GM12865 (cell line): ENCODE measurements at places on chromosomes 16 and 17.

- DNase-seq: no peak
Measured at GRCh38 chr17:33175562-33175961, 117.5 kb downstream of the ASIC2 start.

DNA sequence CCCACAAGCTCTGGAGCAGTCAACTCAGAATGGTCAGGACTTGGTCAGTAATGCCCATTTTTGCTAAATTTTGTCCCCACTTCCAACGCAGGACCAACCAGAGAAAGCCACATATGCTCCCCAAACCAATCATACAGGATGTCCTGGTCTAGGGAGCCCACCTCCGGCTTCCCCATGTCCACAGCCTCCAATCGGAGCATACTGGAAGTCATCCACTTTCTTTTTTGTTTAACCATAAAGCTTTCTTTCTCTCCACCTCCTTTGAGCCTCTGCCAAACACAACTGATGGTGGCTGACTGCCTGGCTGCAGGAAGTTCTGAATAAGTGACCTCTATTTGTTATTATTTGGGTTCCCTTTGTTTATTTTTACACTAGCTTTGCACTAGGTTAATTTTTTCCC, 549.1 kb downstream of the WWOX start:
- no peak for DNase-seq

- DNase-seq: no peak
Measured at GRCh38 chr16:89323120-89323960, 105.8 kb downstream of the ZNF778 start.

DNA sequence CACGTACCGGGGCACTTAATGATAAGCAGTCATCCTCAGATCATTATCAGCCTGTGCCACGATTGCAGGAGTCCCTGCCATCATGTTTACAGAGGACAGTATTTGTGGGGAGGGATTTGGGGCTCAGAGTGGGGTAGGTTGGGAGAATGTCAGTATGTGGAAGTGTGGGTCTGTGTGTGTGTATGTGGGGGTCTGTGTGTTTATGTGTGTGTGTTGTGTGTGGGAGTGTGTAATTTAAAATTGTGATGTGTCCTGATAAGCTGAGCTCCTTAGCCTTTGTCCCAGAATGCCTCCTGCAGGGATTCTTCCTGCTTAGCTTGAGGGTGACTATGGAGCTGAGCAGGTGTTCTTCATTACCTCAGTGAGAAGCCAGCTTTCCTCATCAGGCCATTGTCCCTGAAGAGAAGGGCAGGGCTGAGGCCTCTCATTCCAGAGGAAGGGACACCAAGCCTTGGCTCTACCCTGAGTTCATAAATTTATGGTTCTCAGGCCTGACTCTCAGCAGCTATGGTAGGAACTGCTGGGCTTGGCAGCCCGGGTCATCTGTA, 13.5 kb upstream of the EFCAB13 start:
- no peak for DNase-seq

- DNase-seq: peak; percentile 71
Measured at GRCh38 chr16:1300664-1301476, 8.6 kb upstream of the UBE2I start.

DNA sequence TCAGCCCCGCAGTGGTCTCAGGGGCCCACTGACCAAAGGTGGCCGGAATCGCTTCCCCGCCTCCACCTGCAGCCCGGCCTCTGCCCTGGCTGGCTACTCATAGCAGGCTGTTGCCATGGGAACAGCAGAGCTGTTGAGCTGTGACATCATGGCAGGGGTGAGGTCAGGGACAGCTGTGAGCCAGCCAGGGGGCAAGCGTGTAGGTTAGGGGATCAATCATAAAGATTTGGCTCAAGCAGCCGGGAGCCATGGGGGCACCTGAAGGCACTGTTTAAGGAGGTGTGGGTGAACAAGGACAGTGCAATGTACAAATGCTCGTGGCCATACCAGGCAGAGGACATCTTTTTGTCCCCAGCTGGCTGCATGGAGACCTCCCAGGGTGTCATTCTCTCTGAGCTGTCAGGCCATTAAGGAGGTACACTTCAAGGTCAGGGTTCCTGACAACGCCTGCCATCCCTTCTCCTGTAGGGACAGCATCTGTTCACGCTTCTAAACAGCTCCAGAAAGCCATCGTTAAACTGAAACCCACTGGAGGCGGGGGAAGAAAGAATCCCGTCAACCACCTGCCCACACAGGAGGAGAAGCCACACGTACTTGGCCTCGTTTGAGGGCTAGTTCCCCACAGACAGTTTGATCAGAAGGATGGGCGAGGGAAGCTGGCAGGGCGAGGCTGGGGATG, at the start of gene CEP295NL:
TSS of gene CEP295NL (minus strand) at position 101 of the 679 bp plus-strand sequence. CDS start 1,373 bp downstream, outside the sequence.
- DNase-seq: peak; percentile 37

GRCh38 chr16:81645266-81645694, 133.8 kb upstream of the PLCG2 start:
- no peak for DNase-seq

DNA sequence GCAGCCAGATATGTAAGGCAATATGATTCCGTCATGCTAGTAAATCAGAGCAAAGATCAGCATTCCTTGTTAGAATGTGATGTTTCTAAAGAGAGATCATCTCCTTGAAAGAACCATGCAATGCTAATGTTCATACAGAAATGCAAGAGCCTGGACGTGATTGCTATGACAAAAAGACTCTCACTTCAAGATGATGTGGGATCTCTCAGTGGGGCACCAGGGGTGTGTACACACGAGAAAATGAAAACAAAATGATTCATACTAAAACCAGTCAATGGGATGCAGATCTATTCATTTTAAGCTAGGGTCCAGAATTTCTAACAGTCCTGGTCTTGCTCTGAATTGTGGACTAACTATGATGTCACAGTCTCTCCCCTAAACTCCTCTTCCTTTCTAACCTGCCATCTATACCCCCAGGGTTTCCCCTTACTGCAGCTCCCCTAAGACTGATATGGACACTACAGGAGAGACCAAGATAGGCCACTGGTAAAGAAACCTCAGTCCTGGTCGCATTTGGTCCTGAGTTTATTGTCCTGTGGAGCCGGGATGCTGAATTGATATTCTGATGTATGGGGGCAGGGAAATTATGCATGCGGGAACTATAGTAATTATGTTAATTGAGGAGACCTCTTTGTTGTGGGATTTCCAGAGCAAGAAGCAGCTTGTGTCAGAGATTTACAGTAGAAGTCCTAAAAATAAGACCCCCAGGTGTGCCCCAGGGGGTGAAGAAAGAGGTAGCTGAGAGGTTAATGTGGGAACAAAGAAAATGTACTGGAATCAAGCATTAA, 179.0 kb downstream of the PMP22 start:
- DNase-seq: no peak

DNA sequence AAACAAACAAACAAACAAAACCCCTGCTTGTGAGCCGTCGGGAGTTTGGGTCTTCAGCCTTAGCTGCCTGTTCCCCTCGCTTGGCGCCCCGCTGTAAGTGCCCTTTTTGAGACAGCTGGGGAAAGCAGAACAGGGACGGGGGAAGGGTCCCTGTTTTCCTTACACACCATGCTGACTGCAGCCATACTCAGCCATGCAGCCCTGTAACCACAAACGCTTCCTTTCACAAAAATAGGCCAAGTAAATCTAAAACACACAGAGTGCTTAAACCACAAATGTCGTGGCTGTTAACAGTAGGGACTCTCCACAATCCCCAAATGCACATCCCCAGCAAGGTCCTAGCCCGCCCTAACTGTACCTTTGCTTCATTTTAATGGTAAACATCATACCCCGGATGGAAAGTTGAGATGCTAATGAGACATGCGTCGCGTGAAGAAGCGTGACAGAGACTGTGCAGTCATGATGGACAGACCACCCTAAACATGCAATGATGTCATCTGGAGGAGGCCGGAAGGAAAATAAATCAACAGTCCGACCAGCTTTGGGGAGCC, 129.9 kb downstream of the MGAT5B start:
- DNase-seq: peak; percentile 82

- DNase-seq: peak; percentile 68
Measured at GRCh38 chr17:45077643-45078042, 16.5 kb downstream of the NMT1 start.

DNA sequence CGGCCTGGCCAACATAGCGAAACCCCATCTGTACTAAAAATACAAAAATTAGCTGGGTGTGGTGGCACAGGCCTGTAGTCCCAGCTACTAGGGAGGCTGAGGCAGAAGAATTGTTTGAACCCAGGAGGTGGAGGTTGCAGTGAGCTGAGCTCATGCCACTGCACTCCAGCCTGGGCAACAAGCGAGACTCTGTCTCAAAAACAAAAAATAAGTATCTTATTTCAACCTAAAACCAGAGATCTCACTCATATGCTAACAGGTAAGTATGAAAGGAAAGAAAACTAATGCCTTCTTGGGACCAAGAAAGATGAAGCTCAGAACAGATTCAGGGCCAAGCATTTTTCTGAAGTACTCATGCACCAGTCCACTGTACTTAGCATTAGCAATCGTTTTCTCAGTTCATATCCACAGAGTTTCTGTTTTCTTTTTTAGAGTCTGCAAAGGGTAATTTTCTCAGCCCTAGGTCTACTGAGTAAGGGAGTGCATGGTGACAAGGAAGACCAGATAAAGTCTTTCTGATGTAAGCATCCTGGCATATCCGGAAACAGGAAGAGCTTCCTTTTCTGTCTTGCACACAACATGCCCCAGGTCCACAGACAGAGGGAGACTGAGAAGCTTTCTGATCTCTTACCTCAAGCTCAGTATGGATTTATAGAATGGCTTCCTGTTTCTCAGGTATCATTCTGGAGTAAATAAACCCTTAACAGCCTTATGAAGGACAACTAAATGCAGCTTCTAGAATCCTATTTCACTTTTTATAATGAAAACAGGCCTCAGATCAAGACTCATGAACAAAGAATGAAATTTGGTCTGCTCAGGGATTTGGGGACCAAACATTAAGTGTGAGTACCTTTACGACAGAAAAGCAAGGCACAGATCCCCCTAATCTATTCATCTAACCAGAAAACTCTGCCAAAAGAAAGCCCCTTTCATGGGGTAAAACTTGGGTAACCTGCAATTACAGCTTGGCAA, 38.7 kb upstream of the FOXJ1 start:
- peak; percentile 82 for DNase-seq

- DNase-seq: no peak
Measured at GRCh38 chr16:85653290-85653891, 35.4 kb downstream of the GINS2 start.

GRCh38 chr17:28563475-28563874, 7.8 kb downstream of the PIGS start:
- no peak for DNase-seq

DNA sequence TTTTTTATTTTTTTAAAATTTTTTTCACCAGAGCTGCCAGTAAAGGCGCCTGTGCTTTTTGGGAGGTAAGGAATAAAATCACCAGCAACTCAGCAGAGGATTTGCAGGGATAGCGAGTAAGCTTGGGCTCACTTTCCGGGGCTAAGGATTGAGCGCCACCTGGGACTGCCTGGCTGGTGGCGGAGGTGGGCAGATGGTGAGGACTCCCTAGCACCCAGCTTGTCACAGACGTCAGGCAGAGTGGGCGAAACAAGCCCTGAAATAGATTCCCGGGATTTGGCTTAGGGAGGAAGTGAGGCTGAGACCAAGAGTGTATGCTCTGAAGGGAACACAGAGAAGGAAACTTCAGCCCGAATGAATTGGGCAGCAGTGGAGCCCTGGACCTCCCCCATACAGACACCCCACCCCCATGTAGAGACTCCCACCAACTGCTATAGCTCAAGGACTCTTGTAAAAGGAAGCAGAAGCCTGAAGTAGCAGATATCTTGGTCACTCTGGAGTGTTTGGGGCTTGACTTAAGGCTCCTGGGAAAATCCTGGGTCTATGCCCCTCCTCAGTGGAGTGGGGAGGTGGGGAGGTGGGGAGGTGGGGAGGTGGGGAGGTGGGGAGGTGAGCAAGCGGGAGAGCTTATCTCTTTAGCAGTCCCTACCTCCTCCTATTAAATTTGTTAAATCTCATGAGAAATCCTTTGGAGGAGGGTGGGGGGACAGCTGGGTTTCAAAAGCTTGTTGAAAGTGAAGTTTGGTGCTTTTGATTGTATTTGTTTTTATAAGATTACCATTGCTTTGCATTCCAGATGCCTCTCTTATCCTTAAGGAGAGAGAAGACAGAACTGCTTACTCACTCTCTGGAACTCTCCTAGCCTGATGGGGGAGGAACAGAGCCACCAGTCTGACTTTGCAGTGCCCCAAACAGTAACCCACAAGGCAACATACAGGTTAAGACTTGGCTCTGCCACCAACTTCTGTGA, 8.2 kb downstream of the ARL4D start:
- DNase-seq: no peak

GRCh38 chr17:27968206-27968732, 74.2 kb upstream of the NLK start:
- no peak for DNase-seq

GRCh38 chr16:12422233-12422632, 381.5 kb downstream of the CPPED1 start:
- DNase-seq: no peak

DNA sequence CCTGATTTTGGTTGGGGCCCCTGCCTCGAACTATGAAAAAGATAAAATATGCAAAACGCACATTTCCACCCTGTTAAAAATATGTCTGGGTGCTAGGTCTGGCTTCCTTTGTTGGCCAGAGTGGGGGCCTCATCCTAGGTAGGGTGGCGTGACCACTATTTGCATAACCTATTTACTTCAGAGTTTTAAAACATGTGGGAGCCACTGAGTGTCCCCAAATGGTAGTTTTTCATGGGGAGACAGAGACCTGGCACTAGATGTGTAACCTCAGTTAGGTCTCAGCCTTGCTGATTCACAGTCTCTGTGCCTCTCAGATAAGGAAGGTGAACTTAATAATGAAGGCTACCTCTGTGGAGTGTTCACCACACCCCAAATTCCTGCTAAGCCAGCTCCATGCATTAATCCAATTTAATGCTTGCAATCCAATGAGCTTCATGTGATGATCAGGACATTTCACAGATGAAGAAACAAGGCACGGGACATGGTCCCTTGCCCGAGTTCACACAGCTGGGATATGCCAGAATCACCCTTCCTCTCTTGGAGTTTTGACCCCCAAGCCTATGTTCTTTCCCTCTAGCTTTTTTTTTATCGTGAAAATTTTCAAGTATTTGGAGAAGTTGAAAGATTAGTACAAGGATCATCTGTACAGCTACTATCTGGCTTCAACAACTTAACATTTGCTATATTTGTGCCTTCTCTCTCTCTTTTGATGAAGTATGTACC, 103.4 kb downstream of the IRF8 start:
- DNase-seq: peak; percentile 86
